ENCODE measurements at places on chromosomes 16 and 17. TPM values are rescaled to one million over a fixed set of nuclear protein-coding genes. Genes with fewer than 3 reads are reported as not detected.

- no peak for DNase-seq
Measured at GRCh38 chr17:67058036-67058435, 13.7 kb downstream of the CACNG1 start.

DNA sequence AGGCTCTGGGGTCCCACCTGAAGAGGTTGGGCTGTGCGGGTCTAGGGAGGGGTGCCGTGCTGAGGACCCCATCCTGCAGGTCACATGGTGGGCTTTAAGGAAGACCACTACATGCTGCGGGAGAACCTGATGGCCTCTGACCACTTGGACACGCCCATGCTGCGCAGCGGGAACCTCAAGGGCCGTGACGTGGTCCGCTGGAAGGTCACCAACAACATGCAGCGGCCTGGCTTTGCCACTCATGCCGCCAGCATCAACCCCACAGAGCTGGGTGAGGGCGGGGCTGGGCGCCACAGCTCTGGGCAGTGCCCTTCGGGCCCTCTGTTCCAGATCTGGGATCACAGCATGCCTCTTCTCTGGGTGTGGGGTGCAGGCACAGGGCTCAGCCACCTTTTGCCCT lies 18.5 kb downstream of the ITGB4 start:
- no peak for DNase-seq

DNA sequence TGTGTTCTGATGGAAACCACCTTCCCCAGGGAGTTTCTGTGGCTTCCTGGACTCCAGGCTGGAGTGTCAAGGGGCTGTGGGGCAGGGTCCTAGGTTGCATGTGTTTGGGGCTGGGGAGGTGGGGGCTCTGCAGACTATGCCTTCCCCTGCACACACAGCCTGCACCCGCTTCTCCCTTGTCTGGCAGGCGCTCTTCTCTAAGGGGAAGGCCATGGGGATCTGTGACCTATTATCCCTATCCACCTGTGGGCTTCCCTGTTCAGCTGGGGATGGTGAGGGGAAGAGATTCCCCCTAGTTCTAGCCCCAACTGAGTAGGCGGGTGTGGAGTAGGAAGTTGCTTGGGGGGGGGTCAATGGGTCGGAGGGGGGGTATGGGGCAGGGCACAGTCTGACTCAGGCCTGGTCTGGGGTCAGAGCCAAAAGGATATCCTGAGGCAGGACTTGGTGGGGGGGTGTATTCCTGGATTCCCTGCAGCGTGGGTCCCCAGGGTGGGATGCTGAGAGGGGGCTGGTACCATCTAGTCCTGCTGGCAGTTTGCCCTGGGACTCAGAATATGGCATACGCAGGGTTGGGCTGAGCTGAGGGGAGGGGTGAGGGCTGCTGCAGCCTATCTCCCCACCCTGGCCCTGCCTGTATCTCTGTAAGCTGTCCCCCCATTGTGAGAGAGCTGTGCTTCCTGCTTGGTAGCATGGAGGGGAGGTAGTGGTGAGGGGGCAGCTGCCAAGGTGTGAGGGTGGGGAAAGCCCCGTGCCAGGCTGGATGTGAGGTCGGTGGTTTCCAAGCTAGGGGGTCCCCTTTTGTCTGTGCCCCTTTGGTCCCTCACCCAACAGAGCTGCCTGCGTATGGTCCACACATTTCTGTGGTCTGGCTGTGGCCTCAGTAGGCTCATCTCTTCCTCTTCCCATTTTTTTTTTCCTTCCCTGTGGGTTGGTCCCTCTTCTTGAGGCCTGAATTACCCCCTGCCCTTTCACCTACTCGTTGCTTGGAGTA lies 14.7 kb downstream of the RARA start:
- DNase-seq = no peak

- no peak for DNase-seq
Measured at GRCh38 chr16:84999200-84999599, 12.1 kb downstream of the ZDHHC7 start.

Gene FOXN1
- total RNA-seq = not detected

Measured in NCI-H460 (cell line).